Stimulated activated CD4-positive, alpha-beta T cell treated with anti-CD3 and anti-CD28 coated beads, Interleukin-1b, Interleukin-23, amount 100 ng/mL, for 1 hour (primary cell): ENCODE measurements at places on chromosomes 3 and 15.

DNA sequence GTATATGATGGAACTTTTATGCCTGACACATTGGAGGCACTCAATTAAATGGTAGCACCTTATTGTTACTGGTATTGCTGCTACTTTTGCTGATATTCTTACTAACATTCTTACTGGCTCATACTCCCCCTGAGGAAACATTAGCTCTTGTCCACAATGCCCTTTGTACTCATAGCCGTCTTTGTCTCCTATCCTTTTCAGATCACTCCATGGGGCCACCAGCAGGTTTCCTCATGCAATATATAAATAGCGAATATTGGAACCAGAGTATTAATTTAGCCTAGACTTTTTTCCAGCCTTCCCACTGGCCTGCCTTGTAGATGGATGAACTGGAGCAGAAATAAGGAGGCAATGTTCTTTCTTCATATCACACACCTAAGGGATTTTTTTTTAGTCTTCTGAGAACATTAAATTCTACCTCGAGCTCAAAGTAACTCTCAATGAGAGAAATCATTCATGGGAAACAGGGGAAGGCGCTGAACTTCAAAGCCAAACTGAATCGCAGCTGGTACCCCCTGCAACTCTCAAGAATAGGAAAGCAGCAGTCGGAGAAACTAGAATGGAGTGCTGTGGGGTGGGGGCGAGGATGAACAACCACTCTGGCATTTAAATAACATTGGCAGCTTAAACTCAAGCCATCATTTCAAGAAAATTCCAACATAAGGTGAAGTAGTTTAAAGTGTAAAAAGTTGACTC, 300.3 kb downstream of the TAFA4 start:
- DNase-seq = no peak

- DNase-seq = no peak
Observed at GRCh38 chr3:116084999-116085791, 360.1 kb downstream of the LSAMP start.

DNA sequence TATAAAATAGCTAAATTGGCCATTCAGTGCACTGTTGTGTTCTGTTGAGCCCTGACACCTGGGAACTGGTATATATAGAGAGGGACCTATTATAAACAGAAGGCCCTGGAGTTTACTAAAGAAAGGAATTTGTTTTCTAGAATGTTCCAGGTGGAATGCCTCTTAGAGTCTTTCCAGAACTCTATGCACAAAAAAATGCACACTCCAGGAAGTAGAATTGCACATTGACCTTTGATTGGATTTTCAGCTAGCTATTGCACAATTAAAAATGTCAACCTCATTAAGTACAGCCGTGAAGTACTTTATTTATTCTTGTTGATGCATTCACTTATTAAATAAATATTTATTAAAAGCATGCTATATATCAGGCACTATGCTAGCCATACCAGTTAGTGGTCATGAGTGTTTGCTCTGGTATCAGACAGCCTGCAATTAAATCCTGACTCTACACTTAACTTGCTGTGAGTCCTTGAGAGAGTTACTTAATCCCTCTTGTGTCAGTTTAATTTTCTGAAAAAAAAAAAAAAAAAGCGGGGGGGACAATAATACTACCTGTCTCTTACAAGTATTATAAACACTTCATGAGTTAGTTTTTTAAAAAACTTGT, 40.8 kb downstream of the NDUFB4 start:
- DNase-seq = no peak

DNA sequence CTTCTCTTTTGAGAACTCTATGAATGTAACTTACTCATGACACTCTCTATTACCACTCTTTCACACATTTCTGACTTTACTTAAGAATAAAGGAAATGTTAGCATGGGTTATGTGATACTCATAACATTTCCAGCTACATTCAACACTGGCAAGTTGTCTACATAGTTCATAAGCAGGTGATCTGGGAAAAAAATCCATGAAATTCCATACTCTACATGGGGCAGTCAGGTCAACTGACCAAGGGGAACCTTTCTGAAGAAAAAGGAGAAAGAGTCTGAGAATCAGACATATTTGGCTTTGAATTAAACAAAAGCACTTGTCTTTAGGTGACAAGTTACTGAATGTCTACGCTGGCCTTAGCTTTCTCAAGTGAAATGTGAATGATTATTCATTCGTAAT, 329.1 kb upstream of the ROBO1 start:
- no peak for DNase-seq

GRCh38 chr3:159660901-159661300, 327.7 kb upstream of the IL12A start:
- DNase-seq = no peak

GRCh38 chr15:81885135-81885534, 160.7 kb downstream of the MEX3B start:
- DNase-seq = no peak
